Fibroblast of gingiva (primary cell): ENCODE measurements at places on chromosomes 13 and 19.

GRCh38 chr13:99528547-99528946 lies 27.3 kb downstream of the TM9SF2 start:
- DNase-seq: no peak

DNA sequence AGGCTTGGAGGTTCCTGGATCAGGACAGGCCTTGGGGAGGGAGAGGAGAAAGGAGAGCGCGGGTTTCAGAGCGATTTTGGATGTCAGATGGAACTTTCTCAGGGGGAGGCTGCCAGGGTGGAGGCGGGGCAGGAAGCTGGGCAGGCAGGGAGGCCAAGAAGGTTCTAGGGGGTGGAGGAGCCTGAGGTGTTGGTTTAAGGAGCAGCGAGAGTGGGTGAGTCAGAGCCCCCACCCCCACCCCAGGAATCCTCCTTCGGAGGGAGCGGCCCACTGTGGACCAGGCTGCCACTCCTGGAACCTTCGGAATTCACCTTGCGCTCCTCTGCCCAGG lies 15.9 kb upstream of the NOP53 start:
- peak; percentile 72 for DNase-seq

- DNase-seq: no peak
Measured at GRCh38 chr19:50244695-50245094, 41.3 kb downstream of the MYH14 start.

GRCh38 chr13:40343550-40344269 lies 322.7 kb downstream of the FOXO1 start:
- DNase-seq: no peak

DNA sequence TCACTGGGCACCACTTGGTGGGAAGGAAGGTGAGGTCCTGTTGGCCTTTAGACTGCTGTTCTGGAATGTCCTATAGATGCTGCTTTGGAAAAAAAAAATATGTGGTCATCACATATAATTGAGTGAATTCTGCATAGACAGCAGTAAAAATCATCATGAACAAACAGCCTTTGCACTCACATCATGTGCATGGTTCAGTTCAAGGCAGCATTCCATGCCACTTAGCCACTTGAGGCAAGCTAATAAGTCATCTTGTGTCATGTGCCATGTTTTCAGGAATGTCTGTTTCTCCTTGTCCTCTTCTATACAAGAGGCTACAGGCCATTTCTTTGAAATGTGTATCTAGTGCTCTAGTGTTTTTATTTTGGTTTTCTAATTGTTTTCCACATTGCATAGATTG lies 43.9 kb upstream of the TSC22D1 start:
- DNase-seq: peak; percentile 48
